ENCODE measurements at places on chromosomes 4 and X. TPM values are rescaled to one million over a fixed set of nuclear protein-coding genes. Genes with fewer than 3 reads are reported as not detected.

GRCh38 chrX:65976161-65976560, 63.7 kb downstream of the VSIG4 start:
- DNase-seq, result no peak

DNA sequence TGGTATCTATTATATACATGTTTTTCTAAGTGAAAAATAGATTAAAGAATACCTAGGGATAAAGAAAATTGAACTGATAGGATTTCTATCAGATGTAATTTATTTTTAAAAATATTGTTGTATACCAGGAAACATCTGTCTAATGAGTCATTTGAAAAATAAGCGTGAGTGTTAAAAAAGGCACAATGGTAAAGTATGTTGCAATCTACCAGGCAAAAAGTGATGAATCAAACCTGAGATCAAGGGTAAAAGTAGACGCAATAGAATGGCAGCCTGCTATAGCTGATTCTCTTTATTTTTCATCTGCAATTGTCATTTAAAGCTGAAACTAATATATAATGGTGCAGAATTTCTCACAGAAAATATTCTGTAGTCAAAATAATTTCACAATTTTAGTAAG, 1119.6 kb downstream of the PCDH18 start:
- DNase-seq, result no peak

DNA sequence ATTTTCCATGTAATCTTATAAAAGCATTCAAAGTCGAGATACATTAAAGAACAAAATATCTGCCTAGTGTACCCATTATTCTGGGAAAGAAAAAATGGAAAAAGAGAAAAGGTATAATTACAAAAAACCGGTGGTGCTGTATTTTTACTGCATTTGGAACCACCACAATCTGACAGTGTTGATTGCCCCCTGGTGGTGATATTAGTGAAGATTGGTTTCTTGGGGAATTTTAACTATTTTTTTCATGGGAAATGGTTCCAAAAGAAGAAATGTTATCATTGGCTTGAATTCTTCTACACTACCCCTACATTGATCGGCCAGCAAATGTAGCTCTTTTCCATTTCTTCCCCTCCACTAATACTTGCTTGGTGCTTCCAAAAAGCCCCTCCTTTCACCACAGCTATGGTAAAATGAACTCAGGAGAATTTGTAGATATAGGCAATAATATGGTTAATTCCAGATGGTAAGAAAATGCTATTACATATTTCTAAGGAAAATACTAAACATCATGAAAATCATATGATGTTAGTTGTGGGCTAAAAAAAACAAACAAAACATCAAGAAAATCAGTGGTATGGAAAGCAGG, 50.0 kb downstream of the COX18 start:
- DNase-seq, result no peak

- DNase-seq, result no peak
Observed at GRCh38 chr4:33751050-33751449, 2493.3 kb downstream of the ARAP2 start.

- no peak for DNase-seq
Observed at GRCh38 chrX:48996969-48997368, 5.1 kb downstream of the GRIPAP1 start.

GRCh38 chr4:77196866-77197265, 39.9 kb downstream of the CCNG2 start:
- no peak for DNase-seq

DNA sequence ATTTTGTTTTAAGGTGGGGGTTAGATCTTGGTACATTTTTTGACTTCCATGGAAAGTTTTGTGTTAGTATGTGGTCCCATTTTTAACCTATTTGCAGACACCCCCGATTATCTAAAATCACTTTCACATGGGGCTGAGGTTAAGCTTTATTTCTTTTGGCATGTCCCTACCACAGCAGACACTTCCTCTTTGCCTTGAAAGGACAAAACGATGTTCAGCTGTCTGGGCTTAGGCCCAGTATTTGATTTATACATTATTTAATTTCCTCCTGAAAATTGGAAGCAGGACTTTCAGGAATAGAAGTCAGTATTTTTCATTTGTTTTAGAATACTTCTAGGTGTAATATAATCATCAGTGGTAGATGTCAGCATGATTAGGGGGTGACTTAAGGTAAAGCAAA, 112.4 kb upstream of the SPRY1 start:
- no peak for DNase-seq

- DNase-seq, result peak; percentile 78
Observed at GRCh38 chr4:6908432-6909112, 1.1 kb upstream of the TBC1D14 start.

DNA sequence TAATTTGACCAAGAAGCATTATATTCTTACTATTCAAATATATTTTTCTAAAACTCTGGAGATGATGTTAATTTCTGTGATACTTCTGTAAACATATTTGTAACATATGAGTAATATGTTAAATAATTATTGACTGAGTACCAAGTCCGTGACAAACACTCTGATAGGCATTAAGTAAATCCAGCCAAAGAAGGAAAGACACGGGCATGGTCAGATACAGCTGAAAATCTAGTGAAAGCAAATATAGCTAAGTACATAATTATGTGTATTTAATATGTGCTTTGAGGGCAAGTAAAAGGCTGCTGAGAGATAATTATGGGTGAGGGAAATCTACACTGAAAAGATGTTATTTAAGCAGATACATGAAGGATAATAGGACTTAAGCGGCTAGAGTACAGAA, 1263.6 kb upstream of the ADGRL3 start:
- DNase-seq, result no peak

- DNase-seq, result no peak
Observed at GRCh38 chr4:100113096-100113495, 77.2 kb downstream of the DDIT4L start.

DNA sequence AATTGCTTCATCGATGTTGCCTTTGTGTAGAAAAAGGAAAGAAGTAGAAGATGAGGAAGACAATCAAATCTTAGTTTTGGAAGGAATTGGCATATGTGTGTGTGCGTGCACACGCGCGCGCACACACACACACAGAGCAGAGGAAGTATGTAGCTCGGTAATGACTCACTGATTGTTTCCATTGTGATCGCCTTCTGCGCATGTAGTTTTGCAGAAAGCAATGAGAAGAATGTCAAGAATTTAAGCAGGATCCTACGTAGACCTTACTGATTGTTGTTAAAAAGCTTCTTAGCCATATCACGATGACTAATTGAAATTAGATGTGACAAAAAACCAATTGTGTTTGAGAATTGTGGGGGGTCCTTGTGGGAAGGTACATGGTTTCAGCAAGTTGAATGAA, 12.8 kb upstream of the LIMCH1 start:
- no peak for DNase-seq

DNA sequence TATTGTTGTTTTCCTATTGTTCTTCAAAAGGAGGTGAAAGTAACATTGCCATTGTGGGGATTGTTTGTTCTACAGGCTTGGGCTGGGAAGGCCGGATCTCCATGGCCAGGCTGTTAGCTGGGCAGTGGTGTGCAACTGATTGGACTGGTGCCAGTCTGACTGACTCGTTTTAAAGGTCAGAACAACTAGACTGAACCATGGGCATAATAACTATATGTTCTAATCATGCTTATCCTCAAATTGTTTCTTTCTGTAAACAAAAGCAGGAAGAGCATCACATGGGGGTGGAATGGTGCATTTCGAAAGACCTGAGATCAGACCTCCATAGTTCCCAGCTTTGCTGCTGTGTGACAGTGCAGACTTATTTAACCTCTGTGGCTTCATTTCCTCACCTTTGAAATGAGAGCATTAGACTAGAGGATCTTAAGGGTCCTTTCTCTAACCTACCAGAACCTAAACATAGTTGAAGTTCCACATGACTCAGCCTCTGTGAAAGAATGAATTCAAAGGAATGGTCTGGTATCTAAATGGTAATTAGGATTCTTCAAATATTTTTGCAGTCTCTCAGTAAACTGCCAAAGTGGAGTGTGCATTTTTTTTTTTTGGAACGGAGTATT, 66.7 kb upstream of the PGRMC2 start:
- DNase-seq, result peak; percentile 68

GRCh38 chrX:109707319-109707718, 25.7 kb downstream of the ACSL4 start:
- DNase-seq, result no peak

- DNase-seq, result no peak
Observed at GRCh38 chr4:53618321-53618720, 27.0 kb upstream of the LNX1 start.

- no peak for DNase-seq
Observed at GRCh38 chrX:55033429-55033828, 2.7 kb upstream of the ALAS2 start.

GRCh38 chrX:148540114-148540513, 39.7 kb downstream of the AFF2 start:
- DNase-seq, result no peak

DNA sequence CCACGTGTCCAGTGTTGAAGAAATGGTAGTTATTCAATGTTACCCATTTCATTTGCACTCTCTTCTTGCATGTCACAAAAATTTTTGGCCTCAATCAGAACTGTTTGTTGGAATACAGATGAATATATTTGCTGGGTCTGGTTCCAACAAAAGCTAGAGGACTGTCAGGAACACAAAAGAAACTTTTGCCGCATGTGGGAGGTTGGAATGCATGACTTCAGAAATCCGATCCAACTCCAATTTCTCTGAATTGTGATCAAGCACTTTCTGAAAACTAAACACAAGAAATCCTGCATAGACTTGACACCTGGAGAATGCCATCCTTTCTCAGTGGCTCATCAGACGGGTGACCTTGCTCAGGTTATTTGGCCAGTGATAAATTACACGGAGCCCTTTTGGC, 15.4 kb downstream of the SETD7 start:
- DNase-seq, result no peak

- no peak for DNase-seq
Observed at GRCh38 chr4:70299643-70300042, 35.1 kb upstream of the CABS1 start.

DNA sequence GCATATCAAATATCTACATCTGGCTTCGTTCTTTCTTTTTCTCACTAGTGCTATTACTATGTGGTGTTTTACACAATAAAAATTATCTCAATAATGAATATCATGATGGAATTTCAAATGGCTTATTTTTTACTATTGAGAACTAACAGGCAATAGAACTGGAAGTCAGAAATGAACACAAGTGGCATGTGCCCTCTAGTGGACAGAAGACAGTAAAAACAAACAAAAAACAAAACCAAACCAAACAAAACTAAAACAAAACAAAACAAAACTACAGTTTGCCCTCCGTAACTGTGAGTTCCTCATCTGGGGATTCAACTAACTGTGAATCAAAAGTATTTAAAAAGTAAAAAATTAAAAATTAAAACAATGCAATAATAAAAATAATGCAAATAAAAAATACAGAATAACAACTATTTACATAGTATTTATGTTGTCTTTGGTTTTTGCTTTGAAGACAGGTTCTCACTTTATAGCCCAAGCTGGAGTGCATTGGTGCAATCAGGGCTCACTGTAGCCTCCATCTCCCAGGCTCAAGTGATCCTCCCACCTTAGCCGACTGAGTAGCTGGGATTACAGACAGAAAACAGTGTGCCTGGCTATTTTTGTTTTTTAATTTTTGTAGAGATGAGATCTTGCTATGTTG, 195.6 kb upstream of the TACR3 start:
- no peak for DNase-seq

GRCh38 chr4:46931981-46932380, 22.9 kb upstream of the COX7B2 start:
- DNase-seq, result no peak

DNA sequence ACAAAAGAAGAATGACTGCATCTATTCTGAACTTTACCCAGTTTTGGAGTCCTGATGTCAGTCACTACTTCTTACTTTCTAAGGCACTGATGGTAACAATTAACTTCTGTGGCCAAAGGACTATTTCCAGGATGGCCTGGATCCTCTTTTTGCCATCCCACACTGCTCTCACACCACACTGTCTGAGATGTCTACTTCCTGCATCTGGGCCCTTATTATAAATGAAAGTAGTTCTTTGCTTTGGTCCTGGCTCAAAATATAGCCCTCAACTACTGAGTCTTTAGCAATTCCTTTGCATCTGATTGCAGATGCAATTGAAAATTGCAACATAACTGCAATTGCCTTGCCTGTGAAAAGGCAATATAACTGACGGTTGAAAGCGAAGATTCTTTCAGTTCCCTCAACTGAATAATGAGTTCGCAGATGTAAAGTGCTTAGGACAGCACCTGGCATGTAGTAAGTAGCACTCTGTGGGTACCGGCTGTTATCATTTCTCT, 44.2 kb downstream of the COQ2 start:
- DNase-seq, result no peak

- DNase-seq, result no peak
Observed at GRCh38 chr4:10028910-10029309, 7.6 kb upstream of the SLC2A9 start.

GRCh38 chr4:1075225-1075624, 38.1 kb downstream of the RNF212 start:
- DNase-seq, result no peak

- DNase-seq, result no peak
Observed at GRCh38 chr4:91448668-91449330, 855.0 kb upstream of the GRID2 start.

- DNase-seq, result no peak
Observed at GRCh38 chr4:15253349-15253748, 174.5 kb upstream of the C1QTNF7 start.

DNA sequence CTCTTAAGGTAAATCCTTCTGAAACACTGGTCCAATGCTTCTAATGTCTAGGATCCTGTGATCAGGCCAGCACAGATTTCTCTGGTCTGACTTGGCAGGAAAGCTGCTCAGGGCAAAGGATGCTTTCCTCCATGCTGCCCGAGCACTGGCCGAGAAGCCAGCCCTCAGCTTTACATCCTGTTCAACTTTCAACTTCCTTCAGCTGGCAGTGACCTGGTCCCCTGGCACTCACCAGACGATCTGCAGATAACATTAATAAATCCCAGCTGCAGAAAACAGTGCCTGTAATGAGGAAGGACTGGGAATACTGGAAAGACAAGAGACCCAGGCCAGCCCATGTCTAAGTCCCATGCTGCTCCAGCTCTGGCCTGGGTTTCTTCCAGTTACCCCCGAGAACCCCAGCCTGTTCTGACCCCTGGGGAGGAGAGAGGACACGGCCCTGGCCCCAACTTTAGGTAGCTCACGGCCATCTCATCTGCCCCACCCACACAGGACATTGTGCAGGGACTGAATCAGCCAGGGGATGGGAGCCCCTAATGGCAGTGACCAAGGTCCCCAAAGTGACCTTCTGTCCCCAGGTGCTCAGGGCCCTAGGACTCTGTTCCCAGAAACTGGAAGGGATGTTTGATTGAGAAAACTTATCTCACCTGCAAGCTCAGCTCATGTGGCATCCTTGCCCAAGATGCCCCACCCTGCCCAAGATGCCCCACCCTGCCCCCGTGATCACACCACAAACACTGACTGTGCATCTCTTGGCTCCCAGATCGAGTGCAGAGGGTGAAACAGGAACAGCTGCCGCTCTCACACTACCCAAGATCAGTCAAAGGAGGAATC, 28.0 kb downstream of the JAKMIP1 start:
- no peak for DNase-seq

GRCh38 chrX:12137951-12138360, 317 bp upstream of the FRMPD4 start:
- DNase-seq, result no peak

Gene H2BW2
- total RNA-seq, result not detected

Gene STATH
- total RNA-seq, result not detected

Gene RGN
- 188 TPM for total RNA-seq

Gene ZFYVE28
- total RNA-seq, result 12.7 TPM

Gene PAGE4
- total RNA-seq, result not detected

Gene GAGE10
- total RNA-seq, result not detected

Gene ARHGAP36
- total RNA-seq, result not detected

Gene CT47B1
- total RNA-seq, result not detected

Gene DMP1
- total RNA-seq, result not detected

Gene PWWP3B
- 1.2 TPM for total RNA-seq

Gene MAGEE1
- total RNA-seq, result 0.18 TPM

Gene DDX60
- total RNA-seq, result 4.3 TPM

Gene AKAP14
- not detected for total RNA-seq

Gene SLC4A4
- total RNA-seq, result 24.6 TPM
